Stimulated activated CD8-positive, alpha-beta memory T cell treated with anti-CD3 and anti-CD28 coated beads, Interleukin-7, amount 100 ng/mL, for 24 hours (primary cell): ENCODE measurements at places on chromosomes 16 and 17.

GRCh38 chr17:50689251-50689650, 18.5 kb downstream of the ANKRD40 start:
- DNase-seq, result no peak

- DNase-seq, result no peak
Observed at GRCh38 chr16:85202631-85203461, 90.6 kb upstream of the CIBAR2 start.

DNA sequence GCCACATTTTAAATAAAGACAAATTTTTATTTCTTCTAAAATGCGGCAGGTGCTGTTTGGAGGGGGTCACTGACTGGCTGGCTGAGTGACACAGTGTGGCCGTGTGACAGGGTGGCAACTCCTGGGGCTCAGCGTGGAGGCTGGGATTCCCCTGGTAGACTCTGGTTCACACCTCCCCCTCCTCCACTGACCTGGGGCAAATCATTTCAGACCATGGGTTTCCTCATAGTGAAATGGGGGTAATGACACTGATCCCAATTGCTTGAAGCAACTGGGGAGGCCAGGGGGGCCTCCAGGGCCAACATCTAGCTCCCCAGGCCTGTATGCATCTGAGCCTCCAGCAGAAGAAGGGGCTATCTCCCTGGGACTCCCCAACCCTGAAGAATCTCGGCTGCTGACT, 6.6 kb downstream of the HSD11B2 start:
- DNase-seq, result no peak

- peak; percentile 55 for DNase-seq
Observed at GRCh38 chr17:82418001-82418986, at the start of the genes HEXD and OGFOD3. Gene HEXD, plus strand, starts transcription at chr17:82418347. Its CDS starts 1,453 bp downstream, at chr17:82419800. Gene OGFOD3, minus strand, starts transcription at chr17:82418586. Its CDS starts 101 bp downstream, at chr17:82418485.

DNA sequence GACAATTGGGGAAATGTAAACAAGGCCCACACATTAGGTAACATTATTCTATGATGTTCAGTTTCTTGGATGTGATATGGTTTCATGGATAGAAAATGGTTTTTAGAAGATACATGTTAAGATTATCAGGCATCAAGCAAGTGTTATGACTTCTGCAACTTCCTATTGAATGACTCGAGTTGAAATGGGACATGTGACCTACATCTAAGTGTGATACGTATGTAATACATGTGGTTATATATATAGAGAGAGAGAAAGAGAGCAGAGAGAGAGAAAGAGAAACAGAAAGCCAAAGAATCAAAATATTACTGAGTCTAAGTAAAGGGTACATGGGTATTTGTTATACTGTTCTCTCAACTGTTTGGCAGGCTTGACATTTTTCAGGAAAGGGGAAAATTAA, 1.7 kb downstream of the TMEM170A start:
- no peak for DNase-seq

DNA sequence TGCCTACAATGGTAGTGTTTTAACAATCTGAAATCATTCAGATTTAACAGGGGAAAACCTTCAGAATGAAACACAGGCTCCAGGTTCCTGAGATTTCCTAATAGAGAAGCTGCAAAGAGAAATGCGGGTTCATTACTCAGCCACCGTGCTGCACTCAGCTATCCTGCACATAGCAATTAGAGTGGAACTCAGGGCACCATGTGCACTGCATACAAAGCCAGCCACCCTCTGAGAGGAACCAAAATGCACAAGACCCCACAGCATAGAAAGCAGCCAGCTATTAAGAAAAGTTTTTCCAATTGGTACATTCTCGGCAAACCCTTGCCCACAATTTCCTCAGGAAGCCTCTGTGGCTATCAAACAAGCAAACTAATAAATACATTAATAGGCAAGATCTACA, 37.4 kb downstream of the TOM1L2 start:
- DNase-seq, result no peak

DNA sequence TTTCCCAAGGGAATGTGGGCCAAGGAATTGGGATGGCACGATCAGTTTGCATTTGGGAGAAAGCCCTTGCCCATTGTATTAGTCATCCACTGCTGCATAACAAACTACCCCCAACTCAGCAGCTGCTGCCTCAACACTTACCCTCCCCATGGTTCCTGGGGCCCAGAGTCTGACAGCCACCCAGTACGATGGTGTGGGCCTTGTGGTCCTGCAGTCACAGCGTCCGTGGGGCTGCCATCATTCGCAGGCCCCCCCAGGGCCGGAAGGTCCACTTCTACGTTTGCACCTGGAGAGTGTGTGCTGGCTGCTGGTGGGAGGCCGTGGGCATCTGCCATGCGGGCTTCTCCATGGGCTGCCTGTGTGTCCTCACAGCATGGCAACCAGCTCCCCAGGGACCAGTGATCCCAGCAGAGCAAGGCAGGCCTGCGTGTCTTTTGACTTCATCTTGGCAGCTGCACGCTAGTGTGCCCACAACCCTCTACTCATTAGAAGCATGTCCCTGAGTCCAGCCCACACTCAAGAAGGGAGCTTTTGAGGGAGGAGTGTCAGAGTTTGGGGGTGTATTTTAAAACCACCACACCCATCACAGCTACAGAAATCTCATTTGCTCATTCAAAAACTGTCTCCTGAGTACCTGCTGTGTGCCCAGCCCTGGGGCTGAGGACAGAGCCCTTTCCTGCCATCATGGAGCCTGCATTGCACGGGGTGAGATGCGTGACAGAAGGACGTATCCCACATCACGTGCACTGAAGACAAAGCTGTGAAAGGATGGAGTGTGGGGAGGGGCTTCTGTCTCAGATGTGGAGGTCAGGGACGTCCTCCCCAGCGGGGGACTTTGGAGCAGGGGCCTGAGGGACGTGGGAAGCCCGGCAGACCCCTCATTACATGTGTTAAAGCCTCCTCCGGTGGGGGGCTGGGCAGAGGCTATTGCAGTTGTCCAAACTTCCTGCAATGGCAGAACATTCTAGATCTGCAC, 185.0 kb upstream of the ZNF469 start:
- DNase-seq, result no peak

GRCh38 chr16:84806256-84806889, 13.4 kb upstream of the CRISPLD2 start:
- no peak for DNase-seq

DNA sequence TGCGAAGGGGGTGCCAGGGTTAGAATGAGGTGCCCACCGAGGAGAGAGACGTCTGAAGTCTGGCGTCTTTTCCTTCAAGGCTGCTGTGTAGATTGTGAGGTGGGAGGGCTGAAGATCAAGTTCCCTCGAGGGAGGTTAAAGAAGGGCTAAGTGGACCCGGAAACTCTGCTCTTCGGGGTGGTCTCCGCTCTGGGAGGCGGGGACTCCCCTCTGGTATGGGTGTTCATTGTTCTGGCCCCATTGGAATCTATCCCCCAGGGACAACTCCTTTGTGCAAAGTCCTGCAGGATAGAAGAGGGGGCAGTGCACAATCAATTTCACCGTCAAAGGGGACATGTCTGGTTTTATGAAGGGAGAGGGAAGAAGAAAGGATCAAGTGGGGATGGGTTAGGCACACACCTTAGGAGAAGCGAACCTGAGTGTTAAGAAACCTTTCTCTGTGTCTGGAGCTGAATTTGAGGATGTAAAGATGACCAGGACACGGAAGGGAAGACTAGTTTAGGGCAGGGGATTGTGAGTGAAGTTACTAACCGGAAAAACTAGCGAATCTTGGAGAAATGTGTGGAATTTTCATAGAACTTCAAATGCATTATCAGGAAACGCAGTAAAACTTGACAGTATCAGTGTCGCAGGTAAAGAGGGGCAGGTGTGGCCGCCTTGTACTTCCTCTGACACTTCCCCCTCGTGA, 809 bp upstream of the RAB34 start:
- no peak for DNase-seq

GRCh38 chr17:73600103-73600871, 44.0 kb downstream of the SDK2 start:
- DNase-seq, result no peak

GRCh38 chr16:55543472-55543871, 23.0 kb upstream of the CAPNS2 start:
- no peak for DNase-seq

- no peak for DNase-seq
Observed at GRCh38 chr17:71460943-71461342, 659.9 kb upstream of the SOX9 start.

DNA sequence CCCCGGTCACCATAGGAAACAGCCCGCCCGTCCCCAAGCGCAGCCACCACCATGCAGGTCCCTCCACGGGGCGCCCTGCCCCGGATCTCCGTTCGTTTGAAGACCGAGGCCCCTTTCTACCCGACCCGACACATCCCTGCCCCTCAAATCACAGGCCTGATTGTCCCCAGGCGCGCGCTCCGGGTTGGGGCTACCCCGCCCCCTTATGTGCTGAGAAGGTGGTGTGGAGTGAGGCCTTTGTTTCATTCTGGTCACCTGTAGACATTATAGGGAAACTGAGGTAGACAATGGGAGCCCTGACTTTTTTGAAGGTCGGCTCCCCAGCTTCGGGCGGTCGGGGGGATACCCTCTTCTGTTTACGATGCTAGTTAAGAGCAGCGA, 763 bp upstream of the ACTG1 start:
- DNase-seq, result no peak

DNA sequence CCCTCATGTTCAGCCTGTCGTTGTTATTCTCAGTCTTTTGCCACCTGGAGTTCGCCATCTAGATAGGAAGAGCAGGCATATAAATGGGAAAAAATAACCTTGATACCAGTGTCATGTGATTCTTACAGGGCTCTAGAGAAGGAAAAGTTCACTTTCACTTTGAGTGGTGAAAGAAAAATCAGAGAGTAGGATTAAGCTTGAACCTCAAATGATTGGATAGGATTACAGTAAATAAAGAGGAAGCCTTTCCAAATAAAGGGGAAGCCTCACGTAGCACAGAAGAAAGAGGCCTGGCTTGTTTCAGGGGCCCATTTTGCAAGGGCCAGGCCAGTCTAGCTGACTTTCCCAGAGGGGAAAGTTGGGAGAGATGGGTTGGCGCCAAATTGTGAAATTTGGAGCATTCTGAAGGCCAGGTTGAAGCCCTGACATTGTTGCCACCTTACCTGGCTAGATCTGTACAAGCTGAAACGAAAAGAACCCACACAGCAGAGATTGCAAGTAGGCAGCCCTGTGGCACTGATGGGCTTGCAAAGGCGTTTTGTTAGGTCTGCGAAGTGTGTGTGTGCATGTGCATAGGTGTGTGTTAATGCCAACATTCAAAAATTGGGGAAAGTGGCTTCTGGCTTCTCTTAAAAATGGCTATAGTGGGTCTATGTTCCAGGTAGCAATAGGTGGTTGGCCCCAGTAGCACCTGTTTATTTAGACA, 38.8 kb downstream of the TMC6 start:
- no peak for DNase-seq

GRCh38 chr17:74785981-74786360, 9.8 kb upstream of the NAT9 start:
- no peak for DNase-seq

DNA sequence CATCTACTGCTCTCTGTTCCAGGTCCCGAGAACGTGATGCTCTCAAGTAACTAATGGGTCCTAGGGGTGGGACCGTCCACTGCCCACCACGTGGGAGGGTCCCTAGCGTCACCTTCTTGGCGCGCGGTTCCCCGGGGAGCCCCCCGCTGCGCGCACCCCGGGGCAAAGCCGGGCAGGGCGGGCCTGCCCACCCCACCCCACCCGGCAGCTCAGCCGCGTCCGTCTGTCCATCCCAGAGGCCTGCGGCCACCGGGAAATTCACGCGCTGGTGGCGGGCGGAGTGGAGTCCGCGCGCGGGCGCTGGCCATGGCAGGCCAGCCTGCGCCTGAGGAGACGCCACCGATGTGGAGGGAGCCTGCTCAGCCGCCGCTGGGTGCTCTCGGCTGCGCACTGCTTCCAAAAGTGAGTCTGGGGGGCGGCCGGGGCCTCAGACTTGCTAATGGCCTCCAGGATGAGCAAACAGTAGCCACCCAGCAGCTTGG, 494 bp downstream of the PRSS41 start:
- no peak for DNase-seq

- no peak for DNase-seq
Observed at GRCh38 chr17:71301063-71301462, 819.8 kb upstream of the SOX9 start.

GRCh38 chr17:77880711-77881450, 77.6 kb upstream of the TNRC6C start:
- DNase-seq, result no peak

DNA sequence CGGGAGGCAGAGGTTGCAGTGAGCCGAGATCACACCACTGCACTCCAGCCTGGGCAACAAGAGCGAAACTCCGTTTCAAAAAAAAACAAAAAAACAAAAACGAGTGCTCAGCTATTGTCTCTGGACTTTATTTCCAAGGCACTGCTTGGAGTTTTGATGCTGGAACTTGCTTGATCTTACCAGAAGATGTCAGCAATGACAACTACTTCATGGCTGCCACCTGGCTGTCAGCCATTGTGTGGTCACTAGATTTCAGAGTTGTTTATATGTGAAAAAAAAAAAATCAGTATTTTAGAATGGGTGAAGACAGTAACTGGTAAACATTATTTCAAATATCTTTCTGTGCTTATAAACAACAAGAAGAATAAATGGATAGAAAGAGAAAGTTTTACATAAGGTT, 26.3 kb upstream of the OR4D1 start:
- no peak for DNase-seq

DNA sequence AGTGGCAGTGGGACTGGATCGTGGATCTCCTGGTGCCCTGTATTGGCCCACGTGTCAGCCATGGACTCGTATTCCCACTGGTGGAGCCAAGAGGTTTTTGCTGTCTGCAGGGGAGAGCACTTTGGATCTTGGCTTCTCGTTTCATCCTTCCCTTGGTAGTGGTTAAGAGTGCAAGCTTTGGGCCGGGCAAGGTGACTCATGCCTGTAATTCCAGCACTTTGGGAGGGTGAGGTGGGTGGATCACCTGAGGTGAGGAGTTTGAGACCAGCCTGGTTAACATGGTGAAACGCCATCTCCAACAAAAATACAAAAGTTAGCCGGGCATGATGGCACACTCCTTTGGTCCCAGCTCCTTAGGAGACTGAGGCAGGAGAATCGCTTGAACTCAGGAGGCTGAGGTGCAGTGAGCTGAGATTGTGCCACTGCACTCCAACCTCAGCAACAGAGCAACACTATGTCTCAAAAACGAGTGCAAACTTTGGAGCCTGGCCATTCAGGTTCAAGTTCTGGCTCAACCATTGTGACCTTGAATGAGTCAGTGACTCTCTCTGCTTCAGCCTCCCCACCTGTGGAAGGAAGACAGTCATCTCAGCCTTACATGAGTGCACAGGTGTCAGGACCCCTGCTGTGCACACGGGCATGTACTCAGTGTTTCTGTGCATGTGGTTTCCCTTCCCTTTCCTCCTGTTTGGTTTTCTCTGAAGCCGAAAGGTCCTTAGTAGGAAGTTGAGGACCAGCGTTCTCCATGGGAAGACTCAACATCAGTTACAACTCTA, 57.4 kb downstream of the PLCG2 start:
- DNase-seq, result no peak
